ENCODE measurements at places on chromosomes 4 and X.

GRCh38 chrX:71171110-71171801, 26.6 kb downstream of the NLGN3 start:
- DNase-seq: no peak

GRCh38 chr4:133147921-133148689, 989 bp upstream of the PCDH10 start:
- no peak for DNase-seq

DNA sequence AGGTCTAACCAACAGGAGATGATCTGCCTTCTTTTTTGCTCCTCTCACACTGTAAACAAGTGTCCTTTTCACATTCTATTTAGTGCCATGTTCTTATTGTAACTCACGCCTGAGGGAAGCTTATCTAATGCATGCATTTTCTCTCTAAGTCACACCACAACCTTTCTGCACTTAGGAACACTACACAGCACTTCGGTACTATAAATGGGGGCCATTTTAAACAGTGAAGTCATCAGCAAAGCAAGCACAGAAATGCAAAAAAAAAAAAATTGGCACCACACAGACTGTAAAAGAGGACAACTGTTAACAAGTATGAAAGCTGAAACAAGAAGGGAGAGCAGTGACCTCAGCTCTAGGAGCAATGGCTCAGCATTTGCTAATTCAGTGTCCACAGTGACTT, 45.2 kb downstream of the PRSS12 start:
- DNase-seq: no peak

DNA sequence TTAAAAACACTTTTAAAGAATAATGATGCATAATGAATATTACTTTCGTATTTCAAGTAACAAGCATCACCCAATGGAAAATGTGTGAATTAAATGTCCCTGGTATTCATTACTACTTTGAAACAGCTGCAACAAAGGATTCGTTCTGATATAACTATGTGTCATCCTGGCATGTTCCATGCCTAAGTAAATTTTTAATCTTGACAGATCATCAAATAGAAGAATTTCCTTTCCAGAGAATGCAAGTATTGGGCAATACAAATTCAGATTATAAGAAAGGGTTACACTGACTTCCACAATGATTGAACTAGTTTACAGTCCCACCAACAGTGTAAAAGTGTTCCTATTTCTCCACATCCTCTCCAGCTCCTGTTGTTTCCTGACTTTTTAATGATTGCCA, 105.3 kb downstream of the SPCS3 start:
- no peak for DNase-seq

DNA sequence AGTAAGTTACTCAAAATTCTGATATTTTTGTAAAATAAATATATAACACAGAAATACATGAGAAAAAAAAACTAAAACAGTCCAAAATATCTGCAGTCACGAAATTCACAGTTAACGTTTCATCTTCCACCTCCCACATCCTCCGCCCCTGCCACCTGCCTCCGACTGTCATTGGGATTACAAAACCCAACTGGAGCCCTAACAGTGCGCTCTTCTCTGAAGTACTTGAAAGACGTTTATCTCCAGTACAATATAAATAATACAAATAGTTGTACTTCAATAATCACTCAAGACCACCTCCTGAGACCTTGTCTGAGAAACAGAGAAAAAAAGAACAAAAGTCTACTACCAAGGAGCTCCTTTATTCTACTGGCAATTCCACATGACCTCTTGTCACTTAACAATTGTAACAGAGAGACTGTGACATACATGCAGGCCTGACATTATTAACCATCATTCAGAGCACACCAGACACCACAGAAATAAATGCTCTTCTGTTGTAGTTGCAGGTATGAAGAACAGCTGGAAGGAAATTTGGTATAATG, 280.6 kb downstream of the PPP3CA start:
- no peak for DNase-seq

DNA sequence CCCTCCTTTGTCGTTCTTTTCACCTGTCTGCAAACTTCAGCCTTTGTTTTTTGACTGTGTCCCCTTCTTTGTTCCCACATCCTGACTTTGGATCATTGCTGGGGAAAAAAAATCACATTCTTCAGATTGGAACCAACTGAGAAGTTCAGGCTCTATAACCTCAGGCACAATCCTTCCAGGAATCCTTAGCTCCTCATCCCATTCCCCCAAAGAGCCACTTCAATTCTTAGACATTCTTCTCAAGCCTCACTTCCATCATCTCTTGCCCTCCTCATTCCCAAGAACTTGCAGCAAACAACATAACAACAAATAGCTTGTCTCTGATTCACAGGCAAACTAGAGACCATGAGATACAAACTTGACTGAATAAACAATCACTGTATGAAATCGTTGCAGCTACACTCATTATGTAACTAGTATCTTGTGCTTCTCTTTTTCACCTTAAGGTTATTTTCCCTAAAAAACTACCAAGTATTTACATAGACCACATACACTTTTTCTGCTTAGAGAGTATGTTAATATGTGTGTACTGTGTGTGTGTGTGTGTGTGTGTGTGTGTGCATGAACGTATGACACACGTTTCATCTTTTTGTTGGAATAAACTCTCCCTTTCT, 26.4 kb upstream of the PGM2 start:
- DNase-seq: no peak

DNA sequence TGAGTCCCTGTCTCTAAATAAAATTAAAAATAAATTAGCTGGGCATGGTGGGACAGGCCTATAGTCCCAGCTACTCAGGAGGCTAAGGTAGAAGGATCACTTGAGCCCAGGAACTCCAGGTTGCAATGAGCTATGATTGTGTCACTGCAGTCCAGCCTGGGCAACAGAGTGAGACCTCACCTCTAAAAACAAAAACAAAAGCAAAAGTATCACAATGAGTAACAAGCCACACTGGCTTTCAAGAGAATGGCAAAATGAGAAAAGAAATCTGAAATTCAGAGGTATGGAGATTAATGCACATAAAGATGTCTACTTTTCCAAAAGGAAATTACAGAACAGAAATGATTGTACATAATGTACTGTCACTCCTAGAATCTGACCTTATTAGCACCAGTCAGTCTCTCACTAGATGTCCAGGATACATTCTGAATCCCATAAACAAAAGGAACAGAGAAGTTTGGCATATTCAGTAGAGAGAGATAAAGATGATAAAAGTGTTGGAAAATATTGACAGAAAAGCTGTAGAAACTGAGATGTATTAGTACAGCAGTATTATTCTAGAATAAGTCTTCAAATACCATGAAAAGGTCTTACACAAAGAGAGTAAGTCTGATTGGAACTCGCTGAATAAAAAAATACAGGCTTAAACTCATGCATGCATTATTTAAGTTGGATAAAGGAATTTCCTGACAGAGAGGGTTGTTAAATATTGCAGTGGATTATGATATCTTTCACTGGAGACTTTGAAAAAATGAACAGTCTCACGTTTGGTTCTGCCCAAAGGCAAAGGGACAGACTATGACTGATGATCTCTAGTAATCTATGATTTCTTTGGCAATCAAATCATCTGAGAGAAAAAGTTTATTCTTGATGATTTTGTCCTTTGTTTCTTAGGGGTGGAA, 102.5 kb downstream of the SH3RF1 start:
- DNase-seq: no peak

- DNase-seq: no peak
These were observed 1.9 kb downstream of the SLC9A7 start for GRCh38 chrX:46757052-46757451.

- DNase-seq: no peak
These were observed 25.8 kb downstream of the GAB1 start for GRCh38 chr4:143362349-143363046.

DNA sequence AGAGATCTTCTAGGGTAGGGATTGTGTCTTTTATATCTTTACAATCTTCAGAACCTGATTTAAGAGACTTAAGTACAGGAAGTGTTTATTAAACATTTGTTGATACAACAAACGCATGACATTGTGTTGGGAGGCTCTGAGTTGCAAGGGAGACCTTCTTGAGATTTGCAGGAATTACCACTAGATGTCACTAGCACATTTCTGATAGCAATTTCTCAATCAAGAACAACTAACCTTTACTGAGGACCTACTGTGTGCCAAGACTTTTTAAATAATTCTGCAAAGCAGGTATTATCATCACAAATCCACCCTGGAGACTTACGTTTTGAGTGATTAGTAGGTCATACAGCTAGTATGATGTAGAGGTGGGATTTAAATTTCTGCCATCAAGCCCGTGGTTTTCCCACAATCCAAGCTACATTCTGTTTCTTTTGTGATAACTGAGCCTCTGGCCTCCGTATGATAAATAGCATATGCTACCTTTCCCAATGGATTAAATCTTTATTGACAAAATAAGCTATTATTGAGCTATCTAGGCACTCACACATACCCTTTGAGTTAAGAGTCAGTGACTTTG, 986.0 kb downstream of the CCSER1 start:
- no peak for DNase-seq

DNA sequence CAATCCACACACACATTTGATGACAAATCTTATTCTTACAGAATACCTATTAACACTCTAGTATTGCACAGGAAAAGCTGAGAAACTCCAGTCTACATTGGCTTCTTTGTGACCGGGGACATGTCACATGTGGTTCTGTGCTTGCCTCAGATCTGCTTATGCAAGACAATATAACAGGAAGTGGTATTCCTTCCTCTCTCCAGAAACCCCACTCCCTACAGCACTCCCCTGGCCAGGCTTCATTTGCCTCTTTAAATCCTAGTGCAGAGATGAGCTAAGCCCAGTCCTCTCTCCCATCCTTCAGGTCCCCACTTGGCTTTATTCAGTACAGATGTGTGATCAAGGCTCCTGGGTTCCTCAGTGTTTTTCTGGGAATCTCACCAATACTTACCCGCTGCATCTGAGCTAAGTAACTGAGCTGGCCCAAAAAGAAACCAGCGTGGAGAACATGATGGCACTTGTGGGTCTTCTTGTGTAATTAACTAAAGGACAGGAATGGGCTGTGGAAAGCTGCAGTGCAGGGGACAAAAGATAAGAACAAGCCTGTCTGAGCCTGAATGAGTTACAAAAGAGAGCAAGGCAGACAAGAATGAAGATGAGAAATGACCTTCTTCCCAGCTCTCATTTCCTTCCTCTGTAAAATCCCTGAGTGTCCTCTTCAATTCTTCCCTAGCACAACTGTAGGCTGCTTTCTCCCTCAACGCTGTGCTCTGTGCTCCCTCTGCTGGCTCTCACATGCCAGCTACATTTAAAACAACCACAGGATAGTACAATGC, 105.6 kb downstream of the HNRNPD start:
- DNase-seq: peak; percentile 29

DNA sequence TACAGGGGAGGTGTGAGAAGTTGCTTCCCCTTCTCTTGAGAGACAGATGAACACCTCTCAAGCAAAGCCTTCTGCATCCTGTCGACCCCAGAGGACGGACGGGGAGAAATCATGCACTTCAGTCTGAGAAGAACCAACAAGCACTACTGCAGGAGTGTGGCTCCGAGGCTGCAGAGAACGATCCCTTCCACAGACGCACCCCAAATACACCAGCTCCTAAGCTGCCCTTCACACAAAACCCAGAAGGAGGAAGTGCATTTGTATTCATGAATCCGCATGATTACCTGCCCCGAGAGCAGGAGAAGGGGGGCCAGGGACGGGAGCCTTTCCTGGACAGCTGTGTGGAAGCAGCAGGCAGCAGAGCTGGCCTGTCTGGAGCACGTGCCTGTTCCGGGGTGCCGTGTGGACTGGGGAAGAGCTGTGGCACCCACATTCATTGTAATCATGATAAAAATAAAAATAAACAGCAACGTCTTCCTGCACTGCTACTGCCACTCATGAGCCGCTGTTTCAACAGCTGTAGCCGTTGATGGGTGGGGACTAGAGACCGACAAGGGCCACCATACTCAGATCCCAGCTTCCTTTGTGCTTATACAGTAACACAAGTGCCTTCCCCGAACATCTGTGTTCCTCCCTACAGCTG, 42.9 kb downstream of the ACSL1 start:
- no peak for DNase-seq

- DNase-seq: peak; percentile 6
These were observed 9.6 kb upstream of the INTU start for GRCh38 chr4:127622921-127623796.

DNA sequence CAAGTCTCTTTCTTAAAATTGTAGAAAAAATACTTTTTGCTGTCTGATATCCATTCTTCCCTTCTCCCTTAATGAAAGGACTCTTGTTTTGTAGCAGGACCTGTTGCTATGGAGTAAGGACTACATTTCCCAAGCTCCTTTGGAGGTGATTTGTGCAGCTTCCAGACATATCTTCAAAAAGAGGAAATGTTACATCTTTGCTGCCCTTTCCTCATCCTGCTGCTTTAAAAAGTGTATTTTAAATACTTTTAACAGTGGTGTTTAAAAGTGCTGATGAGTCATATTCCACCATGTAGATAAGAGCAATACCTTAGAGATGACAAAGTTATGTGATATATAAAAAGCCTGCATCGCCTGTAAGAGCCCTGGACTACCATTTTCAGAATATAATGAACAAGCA, 98.7 kb downstream of the CFAP299 start:
- no peak for DNase-seq

DNA sequence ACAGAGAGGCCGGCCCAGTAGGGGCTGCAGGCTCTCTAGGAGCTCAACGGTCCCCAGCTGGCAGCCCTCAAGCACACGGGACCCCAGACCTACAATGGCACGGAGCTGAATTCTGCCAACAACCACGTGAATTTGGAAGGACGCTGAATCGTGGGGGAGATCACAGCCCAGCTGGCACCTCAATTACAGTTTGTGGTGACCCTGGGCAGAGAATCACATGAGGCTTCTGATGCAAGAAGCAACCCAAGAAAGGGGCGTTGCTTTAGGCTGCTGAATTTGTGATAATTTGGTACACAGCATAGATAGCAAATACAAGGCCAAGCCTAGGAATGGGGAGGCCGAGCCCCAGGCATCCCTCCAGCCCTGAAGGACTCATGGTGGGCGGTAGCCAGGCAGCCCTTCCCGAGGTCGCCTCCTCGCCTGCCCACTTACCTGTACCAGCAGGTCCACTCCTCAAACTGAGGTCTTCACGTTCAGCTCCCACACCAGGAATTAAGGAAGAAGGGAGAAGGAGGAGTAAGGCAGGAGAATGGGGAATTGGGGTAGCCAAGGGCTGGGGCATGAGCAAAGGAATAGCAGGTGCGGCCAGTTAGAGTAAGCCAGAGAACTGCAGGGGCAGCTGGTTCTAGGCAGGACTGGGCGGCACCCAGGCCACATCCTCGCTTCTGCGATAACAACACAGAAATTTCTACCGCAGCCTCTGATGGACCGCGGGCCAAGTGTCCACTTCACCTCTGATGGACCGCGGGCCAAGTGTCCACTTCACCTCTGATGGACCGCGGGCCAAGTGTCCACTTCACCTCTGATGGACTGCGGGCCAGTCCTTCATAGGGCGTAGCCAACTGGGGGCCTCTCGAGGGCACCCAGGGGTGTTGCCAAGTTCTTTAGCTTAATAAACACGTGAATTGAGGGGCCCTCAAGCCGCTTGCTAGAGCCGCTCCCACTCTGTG, 23.4 kb upstream of the HTRA3 start:
- DNase-seq: no peak

DNA sequence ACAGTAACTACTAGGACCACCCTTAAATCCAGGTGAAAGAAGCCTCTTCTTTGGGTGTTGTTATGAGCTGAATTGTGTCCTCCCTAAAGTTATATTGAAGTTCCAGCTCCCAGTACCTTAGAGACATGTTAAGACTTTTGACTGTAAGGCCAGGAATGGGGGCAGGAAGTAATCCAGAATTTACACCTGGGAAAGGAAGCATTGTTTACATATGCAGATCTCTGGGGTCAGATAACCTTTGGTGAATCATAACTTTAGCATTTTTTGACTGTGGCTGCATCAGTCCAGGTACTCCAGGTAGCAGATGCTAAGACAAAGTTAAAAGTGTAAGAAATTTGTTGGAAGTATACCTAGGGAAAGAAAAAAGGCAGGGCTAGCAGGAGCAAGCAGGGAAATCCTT, 104.9 kb upstream of the CENPE start:
- DNase-seq: no peak

- DNase-seq: no peak
These were observed 164.7 kb upstream of the LEF1 start for GRCh38 chr4:108333353-108333942.

All from stimulated activated CD4-positive, alpha-beta T cell treated with anti-CD3 and anti-CD28 coated beads, Interleukin-2, amount 100 ng/mL, for 24 hours (primary cell).